ENCODE measurements at places on chromosomes 1 and 21.

GRCh38 chr1:237470712-237471338 lies 419.9 kb downstream of the ZP4 start:
- peak; percentile 98 for DNase-seq

DNA sequence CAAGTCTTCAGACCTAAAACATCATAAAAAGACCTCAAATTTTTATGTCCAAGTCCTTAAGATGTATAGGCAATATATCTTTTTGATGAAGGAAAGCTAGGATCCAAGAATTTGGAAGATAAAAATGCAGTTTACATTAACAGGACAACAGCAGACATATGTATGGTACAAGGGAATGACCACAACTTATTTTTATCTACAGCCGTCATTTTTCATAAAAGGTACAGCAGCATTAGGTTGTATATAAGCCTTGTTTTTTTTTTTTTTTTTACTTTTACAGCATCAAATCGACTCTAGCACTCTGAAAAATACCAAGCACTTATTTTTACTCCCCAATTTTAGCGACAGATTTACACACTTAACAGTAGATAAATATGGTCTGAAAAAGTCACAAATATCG lies 1.3 kb downstream of the SRSF10 start:
- peak; percentile 29 for DNase-seq

- no peak for DNase-seq
Observed at GRCh38 chr1:58395355-58395754, 151.2 kb downstream of the OMA1 start.

GRCh38 chr1:209398313-209398991 lies 185.1 kb upstream of the CAMK1G start:
- DNase-seq = peak; percentile 49

DNA sequence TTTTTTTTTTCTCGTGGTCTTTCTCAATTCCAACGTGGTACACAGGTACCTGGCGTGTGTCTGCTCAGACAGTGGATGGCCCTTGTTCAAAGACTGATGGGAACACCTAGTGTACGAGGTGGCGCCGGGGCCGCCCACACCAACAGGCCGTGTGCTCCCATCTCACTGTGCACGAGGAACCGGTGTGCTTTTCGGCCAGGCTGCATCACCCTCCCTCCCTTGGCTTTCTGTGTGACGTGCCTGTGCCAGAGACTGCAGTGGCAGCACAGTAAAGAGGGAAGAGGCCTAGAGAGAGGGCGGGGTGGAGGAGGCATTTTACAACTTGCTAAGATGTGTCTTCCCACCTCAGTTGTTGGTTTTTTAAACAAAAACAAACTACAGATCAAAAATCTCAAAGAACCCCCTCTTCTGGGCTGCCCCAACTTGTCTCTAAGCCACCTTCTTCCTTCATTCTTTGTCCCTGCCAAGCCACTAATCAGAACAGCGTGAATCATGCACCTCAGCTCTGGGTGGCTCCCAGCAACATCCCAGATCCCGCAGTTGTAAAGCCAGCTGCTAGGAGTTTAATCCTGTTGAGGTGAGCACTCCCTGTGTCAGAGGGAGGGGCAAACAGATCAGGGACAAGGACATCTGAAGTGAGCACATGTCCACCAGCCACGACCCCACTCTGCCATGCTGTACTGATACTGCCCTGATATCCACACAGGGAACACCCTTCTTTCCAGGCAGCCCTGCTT lies 20.7 kb downstream of the IRF2BP2 start:
- no peak for DNase-seq
